ENCODE measurements at places on chromosomes 11 and 22.
A peak's percentile ranks its signal among the peaks of the same experiment; 100 is the strongest.

DNA sequence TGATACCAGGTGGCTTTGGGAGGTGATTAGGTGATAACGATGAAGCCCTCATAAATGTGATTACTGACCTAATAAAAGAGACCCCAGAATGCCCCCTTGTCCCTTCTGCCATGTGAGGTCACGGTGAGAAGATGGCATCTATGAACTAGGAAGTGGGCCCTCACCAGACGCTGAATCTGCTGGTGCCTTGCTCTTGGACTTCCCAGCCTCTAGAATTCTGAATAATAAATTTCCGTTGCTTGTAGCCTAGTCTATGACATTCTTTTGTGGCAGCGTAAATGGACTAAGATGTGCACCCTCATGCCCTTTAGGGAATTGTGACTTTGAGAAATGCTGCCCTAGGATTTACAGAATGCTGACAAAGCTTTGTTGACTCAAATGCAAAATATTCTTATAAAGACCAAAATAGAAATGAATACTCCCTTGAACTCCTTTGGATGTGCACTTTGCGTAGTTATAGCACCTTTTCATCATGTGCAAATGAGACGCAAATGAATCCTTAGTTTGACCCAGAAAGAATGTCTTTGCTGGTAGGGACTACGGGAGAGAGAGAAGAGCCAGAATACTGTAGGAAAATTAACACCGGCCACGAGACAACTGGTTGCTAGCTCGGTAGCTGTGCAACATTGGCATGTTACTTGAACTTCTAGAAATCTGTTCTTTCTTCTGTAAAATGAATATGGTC, 24.8 kb upstream of the EHF start:
- no peak for DNase-seq

DNA sequence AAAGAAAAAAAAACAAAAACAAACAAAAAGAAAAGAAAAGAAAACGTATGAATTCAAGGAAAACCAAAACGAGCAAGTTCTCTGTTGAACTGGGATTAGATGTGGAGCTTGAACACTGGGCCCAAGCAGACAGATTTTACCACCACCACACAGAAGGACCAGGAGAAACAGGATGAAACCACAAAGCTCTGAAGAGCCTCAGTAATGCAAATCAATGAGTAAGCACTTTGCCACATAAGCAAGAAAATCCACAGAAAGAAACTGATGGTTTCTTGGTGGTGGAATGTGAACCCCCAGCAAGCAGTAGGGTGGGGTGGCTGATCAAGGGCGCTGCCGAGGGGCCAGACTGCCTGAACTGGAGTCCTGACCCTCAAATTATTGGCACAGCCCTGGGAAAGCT, 50.9 kb upstream of the NFRKB start:
- no peak for DNase-seq

DNA sequence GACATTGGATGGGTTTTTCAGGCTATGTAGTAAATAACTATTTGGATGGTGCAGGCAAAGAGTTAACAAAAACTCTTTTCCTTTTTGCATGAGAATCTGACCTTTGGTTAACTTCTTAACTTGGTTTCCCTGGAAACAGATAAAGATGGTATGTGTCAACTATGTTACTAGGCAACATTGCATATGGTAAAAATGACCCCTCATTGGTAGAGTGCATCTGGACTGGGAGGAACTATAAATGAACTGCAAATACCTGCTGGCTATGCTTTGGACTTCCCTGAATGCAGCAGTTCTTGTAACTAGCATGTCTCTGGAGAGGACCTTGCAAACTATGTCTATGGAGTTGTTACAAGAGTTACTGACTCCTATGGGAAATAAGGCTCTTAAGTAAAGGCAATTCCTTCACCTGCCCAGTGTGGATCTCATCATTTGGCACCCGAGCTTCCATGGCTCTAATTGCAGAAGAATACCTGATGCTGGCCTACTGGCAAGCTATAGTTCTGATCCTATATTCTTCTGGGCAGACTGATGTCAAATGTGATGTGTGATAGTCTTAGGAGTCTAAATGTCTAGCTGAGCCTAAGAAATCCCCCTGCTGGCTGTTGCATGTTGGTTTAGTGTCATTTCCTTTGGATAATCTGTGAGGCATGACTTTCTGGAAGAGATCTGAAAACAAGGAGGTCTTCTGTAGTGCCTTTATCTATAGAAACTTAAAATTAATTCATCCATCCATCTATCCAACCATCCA, 126.7 kb upstream of the MTMR2 start:
- DNase-seq: peak; percentile 59

DNA sequence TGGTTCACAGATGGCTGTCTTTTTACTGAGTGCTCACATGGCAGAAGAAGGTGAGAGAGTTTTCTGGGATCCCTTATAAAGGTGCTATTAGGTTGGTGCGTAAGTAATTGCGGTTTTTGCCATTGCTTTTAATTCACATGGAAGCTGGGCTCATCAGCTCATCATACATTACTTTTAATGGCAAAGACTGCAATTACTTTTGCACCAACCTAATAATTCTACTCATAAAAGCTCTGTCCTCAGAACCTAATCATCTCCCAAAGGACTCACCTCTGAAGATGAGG, 23.0 kb downstream of the RCN1 start:
- DNase-seq: no peak

DNA sequence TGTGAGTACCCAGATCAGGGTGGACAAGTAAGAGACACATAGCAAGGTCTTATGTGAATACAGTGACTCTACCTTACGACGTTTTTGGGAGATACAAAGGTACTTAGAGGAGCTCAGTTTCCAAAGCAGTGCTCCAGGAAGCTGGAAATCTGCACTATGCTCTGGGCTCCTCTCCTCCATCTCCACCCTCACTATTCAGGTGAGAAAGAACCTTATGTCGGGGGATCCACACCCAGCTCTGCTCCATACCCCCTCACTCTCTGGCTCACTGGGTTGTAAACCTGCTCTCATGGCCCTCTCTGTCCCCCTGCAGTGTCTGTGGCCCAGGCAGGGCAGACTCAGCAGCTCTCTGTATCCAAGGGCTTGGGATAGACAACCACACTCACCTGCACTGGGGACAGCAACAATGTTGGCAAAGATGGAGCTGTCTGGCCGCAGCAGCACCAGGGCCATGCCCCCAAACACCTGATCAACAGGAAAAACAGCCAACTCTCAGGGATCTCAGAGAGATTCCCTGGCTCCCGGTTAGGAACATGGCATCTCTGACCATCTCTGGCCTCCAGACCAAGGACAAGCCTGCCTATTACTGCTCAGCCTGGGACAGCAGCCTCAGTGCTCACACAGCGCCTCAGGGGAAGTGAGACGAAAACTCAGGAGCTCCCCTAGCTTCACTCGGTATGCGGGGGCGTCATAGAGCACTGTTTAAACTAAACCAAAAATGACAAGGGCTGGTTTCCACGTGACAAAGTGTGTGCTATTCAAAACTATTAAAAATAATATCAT, 60.9 kb upstream of the TOP3B start:
- no peak for DNase-seq

DNA sequence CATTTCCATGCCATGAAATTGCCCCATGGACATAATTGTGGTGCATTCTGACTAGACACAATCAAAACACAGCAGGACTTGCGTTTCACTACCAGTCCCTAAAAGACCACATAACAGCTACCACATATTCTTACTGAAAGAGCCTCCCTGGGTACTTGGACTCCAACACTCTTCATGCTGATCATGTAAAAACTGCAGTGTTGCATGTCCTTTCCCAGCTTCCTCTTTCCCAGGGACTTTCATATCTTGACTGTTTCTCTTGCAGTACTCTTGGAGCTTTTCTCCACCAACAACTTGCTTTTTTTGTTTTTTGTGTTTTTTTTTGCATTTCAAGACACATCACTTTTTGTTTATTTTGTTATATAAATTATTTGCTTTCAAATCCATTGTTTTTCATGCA, 22.9 kb downstream of the MS4A6E start:
- no peak for DNase-seq

- peak; percentile 93 for DNase-seq
Observed at GRCh38 chr22:19663286-19663815, 51.0 kb upstream of the SEPTIN5 start.

GRCh38 chr22:46178755-46179505, 28.6 kb downstream of the PPARA start:
- peak; percentile 32 for DNase-seq
